ENCODE measurements at places on chromosomes 6 and 20.

GRCh38 chr6:7108196-7108963 is 619 bp downstream of the RREB1 start:
- DNase-seq, result no peak

- DNase-seq, result no peak
Measured at GRCh38 chr6:84606860-84607259, 157.5 kb downstream of the TBX18 start.

DNA sequence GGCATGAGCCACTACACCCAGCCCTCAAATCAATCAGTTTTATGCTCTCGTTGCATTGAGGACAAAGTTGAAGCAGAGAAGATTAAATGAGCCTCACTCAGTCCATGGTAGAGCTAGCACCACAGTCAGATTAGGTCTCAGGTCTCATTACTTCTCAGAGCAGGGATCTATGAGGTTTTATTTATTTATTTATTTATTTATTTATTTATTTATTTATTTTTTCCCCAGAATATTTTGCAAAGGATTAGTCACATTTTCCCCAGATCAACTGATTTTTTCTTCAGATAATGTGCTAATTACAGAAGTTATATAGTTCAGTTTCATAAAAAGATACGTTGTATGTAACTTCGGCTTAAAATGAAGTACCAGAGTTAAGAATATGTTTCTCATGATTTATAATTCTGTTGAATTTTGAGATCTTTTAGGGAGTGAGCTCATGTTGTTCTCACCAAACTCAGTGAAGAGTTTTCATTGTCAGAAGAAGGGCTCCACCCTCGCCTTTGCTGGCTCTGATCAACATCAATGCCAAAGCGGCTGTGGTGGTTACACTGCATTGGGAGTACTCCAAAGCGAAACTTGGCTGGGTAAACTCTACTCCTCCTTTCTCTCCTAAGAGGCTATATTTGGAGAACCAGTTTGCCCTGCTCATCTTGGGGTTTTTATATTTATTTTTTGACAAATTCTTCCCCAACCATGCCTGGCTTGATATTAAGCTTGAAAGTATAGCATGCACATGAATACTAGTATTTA is 12.9 kb upstream of the ID4 start:
- no peak for DNase-seq

- DNase-seq, result no peak
Measured at GRCh38 chr6:30816791-30817739, 67.3 kb upstream of the DDR1 start.

- no peak for DNase-seq
Measured at GRCh38 chr6:150207931-150208570, 65.2 kb downstream of the PPP1R14C start.

DNA sequence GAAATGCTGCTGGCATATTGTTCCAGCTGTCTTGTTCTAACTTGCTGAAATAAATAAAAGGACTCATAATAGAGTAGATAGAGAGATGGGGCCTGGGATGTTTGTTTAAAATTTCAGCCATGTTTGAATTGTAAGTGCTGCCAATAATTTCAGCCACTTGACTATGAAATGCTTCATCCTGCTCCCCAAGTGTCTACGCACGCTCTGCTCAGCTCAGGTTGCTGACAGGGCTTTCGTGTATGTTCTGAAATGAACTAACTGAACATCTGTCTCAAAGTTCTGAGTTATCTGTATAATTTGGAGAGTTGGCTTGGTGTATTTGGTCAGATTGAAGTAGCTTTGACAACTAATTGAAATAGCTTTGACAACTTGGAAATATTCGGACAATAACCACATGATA is 387.8 kb downstream of the BMP2 start:
- DNase-seq, result no peak

DNA sequence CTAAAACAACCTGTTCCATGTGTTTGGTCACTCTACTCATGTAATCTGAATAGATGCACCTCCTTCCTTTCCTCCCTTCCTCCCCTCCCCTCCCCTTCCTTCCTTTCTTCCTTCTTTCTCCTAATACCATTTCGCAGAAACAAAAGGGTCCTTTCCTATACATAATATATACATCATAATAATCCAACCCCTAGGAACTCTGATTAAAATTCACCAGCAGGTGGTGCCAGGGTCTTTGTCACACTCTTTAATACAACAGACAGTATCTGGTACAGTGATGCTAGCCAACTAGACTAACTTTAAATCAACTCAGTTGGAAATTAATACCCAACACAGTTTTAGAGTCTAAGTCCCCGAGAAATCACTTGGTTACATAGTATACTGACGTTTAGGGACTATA is 181.2 kb upstream of the SHLD1 start:
- no peak for DNase-seq

- DNase-seq, result no peak
Measured at GRCh38 chr6:113634352-113635163, 222.6 kb upstream of the MARCKS start.

Measured in right forelimb (tissue), 1 donor.